KBM-7 (cell line): ENCODE measurements at places on chromosomes 11 and 22.

DNA sequence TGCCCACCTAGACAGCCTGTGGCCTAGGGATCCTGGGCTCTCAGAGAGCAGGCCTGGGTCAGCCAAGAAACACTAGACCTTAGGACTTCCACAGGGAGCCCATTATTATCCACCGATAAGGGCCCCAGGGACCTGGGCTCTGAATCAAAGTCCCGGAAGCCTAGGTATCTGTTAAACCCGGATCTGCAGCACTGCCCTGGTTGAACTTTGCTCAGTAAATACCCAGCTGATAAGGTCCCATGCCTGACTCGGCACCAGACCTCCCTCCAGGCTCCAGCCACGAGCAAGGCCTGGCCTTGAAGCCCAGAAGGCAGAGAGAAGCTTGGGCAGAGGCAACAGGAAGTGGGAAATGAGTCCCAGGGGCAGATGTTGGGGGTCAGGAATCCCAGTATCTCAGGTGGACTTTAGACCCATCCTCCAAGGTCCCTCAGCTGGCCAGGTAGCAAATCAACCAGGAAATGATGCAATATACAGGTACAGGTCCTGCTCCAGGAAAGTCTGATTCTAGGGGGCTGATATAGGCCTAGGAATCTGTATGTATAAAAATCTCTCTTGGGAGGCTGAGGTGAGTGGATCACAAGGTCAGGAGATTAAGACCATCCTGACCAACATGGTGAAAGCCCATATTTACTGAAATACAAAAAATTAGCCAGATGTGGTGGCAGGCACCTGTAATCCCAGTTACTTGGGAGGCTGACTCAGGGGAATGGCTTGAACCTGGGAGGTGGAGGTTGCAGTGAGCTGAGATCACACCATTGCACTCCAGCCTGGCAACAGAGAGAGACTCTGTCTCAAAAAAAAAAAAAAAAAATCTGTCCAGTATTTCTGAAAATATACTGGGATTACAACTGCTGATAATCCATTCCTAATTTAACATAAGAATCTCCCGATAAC lies 18.7 kb downstream of the POU2AF1 start:
- DNase-seq, result no peak

GRCh38 chr22:46875089-46875488 lies 112.6 kb downstream of the TBC1D22A start:
- no peak for DNase-seq

GRCh38 chr22:20434264-20434751 lies 3.3 kb downstream of the SCARF2 start:
- DNase-seq, result no peak

GRCh38 chr11:75383246-75383645 lies 16.1 kb upstream of the RPS3 start:
- DNase-seq, result peak; percentile 73

- no peak for DNase-seq
These were observed 284 bp downstream of the CCS start for GRCh38 chr11:66593303-66593635.
